ENCODE measurements at places on chromosomes 6 and 20.

- DNase-seq, result no peak
Measured at GRCh38 chr6:125868678-125869395, 78.1 kb downstream of the NCOA7 start.

DNA sequence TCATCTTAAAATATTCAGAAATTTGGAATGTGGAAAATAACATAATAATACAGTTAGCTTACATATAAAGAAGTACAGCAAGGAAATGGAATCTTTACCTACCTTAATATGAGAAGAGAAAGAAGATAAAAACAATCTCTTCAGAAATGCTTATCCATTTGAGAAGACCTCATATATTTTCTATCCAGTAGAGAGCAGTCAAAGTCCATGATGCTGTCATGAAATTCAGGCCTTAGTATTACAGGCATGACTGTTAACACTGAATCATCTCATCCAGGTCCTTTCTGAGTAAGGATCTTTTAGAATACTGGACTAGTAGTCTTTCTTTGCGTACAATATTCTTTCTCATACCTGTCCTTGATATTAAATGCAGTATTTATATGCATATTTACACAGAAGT lies 713.4 kb downstream of the CD109 start:
- DNase-seq, result peak; percentile 10

- DNase-seq, result no peak
Measured at GRCh38 chr6:4687989-4688947, 87.9 kb upstream of the CDYL start.

DNA sequence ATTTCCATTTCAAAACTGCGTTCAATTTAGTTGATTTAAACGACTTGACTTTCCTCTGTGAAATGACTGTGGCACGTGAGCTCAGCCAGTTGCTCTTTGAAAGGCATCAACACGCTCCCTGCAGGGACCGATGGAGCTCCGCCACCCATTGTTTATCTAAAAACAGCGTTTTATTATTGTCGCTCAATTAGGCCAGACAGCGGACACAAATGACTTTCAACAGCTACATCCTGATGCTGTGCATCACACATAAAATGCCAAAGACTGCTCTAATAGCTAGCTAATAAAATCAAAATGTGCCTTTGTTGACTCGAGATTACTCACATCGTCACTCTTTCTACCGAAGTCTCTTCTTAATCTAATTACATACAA lies 332.5 kb downstream of the CD83 start:
- DNase-seq, result peak; percentile 56

Measured in NCI-H1694 treated with DMSO at 0.1 percent for 48 hours (cell line).